ENCODE measurements at places on chromosomes 6 and 20. TPM values are rescaled to one million over a fixed set of nuclear protein-coding genes. Genes with fewer than 3 reads are reported as not detected.

DNA sequence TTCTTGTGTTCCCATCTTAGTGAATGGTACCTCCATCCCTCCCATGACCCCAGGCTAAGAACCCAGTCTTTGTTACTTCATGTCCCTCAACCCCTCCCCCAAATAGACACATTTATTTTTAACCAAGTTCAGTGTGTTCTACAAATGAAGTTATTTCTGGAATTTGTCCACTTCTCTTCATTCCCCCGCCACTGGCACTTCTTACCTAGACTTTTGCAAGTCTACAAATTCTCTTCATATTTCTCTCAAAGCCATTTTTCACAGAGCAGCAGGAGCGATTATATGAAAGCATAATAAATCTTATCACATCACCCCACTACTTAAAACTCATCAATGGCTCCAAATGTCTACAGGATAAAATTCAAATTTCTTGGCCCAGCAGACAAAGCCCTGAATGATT lies 131.4 kb downstream of the BTBD9 start:
- no peak for DNase-seq

GRCh38 chr6:119565893-119566292 lies 216.3 kb upstream of the MAN1A1 start:
- DNase-seq, result no peak

GRCh38 chr6:47379328-47379727 lies 69.6 kb upstream of the TNFRSF21 start:
- no peak for DNase-seq

- DNase-seq, result no peak
These were observed 20.7 kb downstream of the FOXO3 start for GRCh38 chr6:108581237-108581931.

DNA sequence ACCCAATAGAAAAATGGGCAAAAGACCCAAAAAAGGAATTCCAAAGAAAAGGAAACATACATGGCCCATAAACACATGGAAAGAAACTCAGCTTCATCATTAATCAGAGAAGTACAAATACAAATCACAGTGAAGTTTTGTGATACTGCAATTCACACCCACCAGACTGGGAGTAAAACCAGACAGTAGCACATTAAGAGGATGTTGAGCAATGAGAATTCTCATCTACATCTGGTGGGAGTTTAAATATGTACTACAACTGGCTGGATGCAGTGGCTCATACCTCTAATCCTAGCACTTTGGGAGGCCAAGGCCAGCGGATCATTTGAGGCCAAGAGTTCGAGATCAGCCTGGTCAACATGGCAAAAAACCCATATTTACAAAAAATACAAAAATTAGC lies 125.7 kb upstream of the PHACTR1 start:
- DNase-seq, result no peak

GRCh38 chr6:34423254-34423653 lies 2.6 kb downstream of the RPS10 start:
- no peak for DNase-seq

DNA sequence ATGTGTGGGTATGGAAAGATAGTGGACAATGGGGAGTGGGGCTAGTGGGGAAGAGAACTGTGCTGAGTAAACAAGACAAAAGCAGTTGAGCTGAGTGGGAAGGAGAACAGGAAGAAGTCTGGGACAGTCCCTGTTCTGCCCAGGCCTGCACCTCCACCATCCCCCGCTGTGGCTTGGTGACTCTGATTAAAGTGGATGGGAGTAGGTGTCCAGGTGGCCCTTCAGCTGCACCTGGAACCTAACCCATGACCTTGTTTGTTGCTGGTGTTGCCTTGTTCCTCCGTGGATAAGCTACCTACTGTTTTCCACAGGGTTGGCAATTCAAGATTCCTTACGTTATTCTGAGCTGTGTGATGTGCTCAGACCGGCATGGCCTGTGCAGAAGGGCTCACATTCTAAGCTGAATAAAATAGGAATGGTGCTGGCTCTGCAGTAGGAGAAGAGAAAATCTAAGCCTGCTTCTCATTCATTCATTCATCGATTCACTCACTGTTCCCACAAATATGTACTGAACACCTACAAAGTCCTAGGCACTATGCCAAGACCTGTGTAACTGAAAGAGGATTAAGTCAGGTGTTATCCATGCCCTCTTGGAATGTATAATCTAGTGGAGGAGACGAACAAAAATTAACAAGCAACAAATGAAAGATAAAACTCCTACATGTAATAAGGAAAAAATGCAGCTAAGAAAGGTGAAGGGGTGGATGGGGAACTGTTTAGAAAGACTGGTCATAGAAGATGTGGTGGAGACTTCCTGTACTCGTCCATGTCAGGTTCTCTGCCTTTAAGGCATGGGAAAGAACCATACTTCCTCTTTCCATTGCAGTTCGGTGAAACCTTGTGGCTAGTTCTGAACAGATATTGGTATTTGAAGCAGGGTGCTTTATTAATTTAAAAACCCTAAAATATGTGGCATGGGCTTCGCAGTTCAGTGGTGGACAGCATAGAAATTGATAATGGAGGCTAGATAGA lies 10.1 kb upstream of the CALHM6 start:
- DNase-seq, result no peak

DNA sequence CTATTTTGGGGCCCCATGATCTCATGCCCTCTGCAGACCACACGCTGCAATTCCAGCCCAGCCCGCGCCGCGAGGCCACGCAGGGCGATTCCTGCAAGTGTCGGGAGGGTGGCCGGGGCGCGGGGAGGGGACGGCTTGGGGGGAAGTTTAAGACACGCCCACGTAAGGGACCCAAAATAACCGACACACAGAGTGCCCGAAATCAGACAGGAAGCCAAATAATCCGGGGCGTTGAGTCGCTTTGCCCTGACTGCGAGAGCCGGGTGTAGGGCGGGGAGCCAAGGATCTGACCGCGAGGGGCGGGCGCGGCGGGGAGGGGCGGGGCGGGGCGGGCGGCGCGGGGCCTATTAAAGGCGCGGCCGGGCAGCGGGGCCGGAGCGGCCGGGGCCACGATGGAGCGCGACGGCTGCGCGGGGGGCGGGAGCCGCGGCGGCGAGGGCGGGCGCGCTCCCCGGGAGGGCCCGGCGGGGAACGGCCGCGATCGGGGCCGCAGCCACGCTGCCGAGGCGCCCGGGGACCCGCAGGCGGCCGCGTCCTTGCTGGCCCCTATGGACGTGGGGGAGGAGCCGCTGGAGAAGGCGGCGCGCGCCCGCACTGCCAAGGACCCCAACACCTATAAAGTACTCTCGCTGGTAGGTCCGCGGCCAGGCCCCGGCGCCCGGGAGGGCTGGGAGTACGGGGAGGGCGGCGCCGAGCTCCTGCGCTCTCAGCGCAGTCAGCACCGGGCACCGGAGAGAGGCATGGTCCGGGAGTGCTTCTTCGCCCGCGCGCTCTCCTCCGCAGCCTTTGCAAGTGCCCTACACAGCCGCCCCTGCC lies at the start of gene ENPP1:
TSS of gene ENPP1 (plus strand) at position 377 of the 816 bp plus-strand sequence. CDS start at position 393, 16 bp downstream.
- DNase-seq, result no peak

Gene GSTA2
- 0.71 TPM for polyA plus RNA-seq

Gene C6orf58
- polyA plus RNA-seq, result 1.2 TPM

DNA sequence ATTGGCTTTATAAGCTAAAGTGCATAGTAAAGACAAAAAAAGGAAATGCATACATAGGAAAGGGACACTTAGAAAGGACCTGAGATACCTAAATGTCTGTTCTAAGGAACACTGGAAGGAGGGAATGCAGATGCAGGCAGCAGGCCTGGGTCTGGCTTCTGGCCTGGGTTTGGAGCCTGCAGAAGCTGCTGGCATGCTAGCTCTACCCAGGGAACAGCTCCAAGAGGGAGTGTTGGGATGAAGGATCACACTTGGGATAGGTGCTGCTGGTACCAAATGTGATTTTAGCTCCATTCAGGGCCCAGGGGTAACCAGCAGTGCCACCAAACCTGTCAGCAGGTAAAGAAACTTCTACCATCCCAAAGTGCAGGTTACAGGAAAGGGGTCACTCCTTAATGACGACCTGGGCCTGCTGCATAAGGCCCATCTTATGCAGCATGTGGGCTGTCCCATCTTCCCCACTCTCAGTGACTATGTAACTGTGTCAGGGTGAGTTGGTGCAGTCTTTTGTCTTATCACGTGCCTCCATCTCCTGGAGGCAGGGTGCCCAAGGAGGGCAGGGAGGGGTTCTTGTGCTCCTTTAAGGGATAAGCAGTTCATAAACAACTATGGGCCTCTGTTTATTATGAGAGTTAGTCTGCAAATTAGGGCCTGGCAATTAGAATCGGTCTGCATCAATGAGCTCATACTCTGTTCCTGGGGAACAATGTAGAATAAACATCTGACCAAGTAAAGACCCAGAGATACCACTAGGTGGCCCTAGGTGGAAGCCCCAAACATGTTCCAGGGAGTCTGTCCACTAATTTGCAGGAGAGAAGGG lies 26.9 kb downstream of the DDX27 start:
- DNase-seq, result peak; percentile 29

GRCh38 chr6:165791876-165792437 lies 128.9 kb upstream of the PDE10A start:
- no peak for DNase-seq

GRCh38 chr20:63060057-63060991 lies 53.6 kb upstream of the BHLHE23 start:
- no peak for DNase-seq

DNA sequence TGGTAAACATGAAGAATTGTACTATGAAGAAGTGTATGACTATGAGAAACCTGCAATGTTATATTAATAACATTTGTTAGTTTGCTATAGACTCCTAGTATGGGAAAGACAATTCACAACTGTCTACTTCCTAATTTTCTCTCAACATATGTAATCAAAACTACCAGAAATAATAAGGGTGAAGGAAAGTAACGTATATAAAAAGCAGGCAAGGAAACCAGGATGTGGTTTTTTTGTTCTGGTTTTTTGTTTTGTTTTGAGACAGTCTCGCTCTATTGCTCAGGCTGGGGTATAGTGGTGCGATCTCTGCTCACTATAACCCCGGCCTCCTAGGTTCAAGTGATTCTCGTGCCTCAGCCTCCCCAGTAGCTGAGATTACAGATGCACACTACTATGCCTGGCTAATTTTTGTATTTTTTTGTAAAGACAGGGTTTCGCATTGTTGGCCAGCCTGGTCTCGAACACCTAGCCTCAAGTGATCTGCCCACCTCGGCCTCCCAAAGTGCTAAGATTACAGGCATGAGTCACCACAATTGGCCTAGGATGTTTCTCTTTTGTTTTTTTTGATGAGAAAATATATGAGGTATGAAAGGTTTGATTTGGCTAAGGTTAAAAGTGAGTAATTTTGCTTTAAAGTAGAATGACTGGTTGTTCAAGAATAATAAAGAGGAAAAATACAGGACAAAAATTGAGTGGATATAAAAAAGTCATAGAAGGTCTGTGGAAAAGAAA lies 83.1 kb downstream of the PTCHD4 start:
- DNase-seq, result no peak

- DNase-seq, result no peak
These were observed 271.7 kb downstream of the RFPL4B start for GRCh38 chr6:112618849-112619248.

DNA sequence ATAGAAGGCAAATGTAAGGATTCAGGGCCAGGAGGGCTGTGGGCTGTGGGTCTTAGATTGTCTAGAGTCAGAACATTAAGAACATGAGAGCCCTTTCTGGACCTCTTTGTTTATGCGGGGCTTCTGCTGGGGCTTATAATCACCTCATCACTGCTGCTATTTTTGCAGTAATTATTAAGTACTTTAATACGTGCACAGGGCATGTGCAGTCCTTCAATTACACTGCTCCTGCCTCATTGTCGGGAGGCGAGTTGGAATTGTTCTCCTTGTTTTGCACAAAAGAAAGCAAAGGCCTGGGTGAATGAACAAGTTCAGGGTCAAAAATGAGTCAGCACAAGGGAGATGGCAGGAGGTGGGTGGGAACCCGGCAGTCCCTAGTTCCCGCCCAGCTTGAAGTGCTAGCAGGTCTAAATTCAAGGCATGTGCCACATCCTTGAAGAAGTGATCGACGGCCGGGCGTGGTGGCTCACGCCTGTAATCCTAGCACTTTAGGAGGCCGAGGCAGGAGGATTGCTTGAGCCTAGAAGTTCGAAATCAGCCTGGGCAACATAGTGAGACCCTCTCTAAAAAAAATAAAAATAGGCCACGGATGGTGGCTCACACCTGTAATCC lies 34.4 kb upstream of the PTPN1 start:
- no peak for DNase-seq

- no peak for DNase-seq
These were observed 38.0 kb downstream of the TTLL9 start for GRCh38 chr20:31908424-31908823.

Gene EXOC2
- 24.5 TPM for polyA plus RNA-seq

Gene TFAP2C
- polyA plus RNA-seq, result 1.1 TPM

GRCh38 chr6:373031-373430 lies 18.5 kb upstream of the IRF4 start:
- no peak for DNase-seq

- DNase-seq, result no peak
These were observed 14.3 kb downstream of the GLO1 start for GRCh38 chr6:38688579-38689087.

Gene OPRM1
- polyA plus RNA-seq, result 0.08 TPM

- DNase-seq, result no peak
These were observed 77.5 kb upstream of the GJE1 start for GRCh38 chr6:142055219-142055618.

GRCh38 chr20:59269411-59270025 lies 30.9 kb upstream of the EDN3 start:
- DNase-seq, result no peak

- DNase-seq, result no peak
These were observed 64.9 kb downstream of the FNDC1 start for GRCh38 chr6:159234102-159234553.

GRCh38 chr6:39217177-39217864 lies 12.0 kb downstream of the KCNK5 start:
- no peak for DNase-seq

Gene AFG1L
- polyA plus RNA-seq, result 8.9 TPM

GRCh38 chr6:11292091-11292490 lies 59.6 kb upstream of the NEDD9 start:
- DNase-seq, result no peak

Gene PKIB
- 1.3 TPM for polyA plus RNA-seq

DNA sequence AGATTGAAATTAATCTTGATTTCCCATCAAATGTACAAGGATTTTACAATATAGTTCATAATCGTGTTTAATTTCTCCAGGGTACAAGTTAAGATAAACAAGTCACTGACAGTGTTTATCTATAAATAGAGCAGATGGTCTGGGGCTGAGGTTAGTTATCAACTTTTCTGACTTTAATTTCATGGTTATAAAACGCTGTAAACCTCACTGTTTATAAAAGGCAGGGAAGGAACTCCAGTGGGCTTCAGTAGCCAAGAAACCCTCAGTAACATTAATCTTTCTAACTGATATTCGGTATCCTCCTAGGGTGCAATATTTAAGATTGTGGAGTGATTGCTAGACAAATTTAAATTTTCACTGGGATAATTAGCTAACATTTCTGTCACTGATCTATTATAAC lies 68.6 kb downstream of the GFRAL start:
- DNase-seq, result no peak

Measured in left kidney (tissue), 8 donors.